Colonic mucosa (tissue), 4 donors: ENCODE measurements at places on chromosomes 2 and 18.

GRCh38 chr2:46769809-46770208 lies 145.8 kb downstream of the MCFD2 start:
- no peaks in the 10 kb centered on the region for H3K36me3 ChIP-seq
- H3K27me3 ChIP-seq: no peaks in the 10 kb centered on the region
- H3K4me1 ChIP-seq: no peaks in the 10 kb centered on the region
- no peak overlapping the region for H3K4me3 ChIP-seq
- no peak overlapping the region for H3K27ac ChIP-seq
- DNase-seq: no peak

DNA sequence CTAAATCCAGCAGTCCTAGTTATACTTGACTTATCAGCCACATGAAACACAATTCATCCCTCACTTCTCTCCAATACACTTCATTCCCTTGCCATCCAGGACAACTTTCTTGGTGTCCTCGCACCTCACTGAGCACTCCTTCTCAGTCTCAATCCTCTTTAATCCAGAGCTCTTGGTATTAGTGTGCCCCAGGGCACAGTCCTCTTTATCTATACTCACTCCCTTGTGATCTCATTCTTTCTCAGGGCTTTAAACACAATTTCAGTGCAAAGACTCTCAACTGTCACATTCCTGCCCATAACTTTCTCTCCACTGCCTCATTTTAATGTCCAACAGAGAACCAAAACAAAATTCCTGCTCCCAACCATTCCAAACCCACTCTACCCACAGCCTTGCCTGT lies 60.8 kb upstream of the SPOPL start:
- no peaks in the 10 kb centered on the region for H3K36me3 ChIP-seq
- no peak overlapping the region for H3K27ac ChIP-seq
- H3K4me1 ChIP-seq: no peaks in the 10 kb centered on the region
- no peak for DNase-seq
- H3K27me3 ChIP-seq: no peaks in the 10 kb centered on the region

- no peak overlapping the region for H3K4me3 ChIP-seq
- no peak for DNase-seq
- no peaks in the 10 kb centered on the region for H3K27me3 ChIP-seq
- H3K4me1 ChIP-seq: no peaks in the 10 kb centered on the region
Measured at GRCh38 chr2:45412754-45413379, 198.2 kb downstream of the SRBD1 start.

DNA sequence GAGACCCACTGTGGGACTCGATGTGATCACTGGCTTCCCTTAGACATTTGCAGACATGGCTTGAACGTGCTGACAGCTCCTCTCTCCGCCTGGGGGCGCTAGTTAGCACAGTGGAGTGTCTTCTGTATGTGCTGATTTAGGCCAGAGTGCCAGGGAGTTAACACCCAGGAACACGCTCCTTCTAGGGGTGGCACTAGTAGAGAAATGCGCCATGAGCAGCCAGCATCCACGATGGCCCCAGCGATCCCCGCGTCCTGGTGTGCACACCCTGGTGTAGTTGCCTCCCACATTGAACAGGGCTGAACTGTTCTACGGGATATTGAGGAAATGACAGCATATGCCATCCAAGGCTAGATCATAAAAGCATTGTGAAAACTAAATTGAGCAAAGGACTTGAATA lies 11.4 kb upstream of the NMUR1 start:
- no peak overlapping the region for H3K4me3 ChIP-seq
- no peak for DNase-seq
- H3K4me1 ChIP-seq: no peaks in the 10 kb centered on the region
- H3K27ac ChIP-seq: no peak overlapping the region

- H3K36me3 ChIP-seq: no peaks in the 10 kb centered on the region
- H3K27ac ChIP-seq: peak overlapping the region; percentile 82
- no peak for DNase-seq
- no peaks in the 10 kb centered on the region for H3K4me1 ChIP-seq
Measured at GRCh38 chr2:82120654-82121053, 1816.1 kb upstream of the LRRTM1 start.

- DNase-seq: no peak
- H3K27me3 ChIP-seq: no peaks in the 10 kb centered on the region
- no peaks in the 10 kb centered on the region for H3K36me3 ChIP-seq
- no peak overlapping the region for H3K4me3 ChIP-seq
- no peaks in the 10 kb centered on the region for H3K4me1 ChIP-seq
Measured at GRCh38 chr18:52069201-52069600, 270.8 kb upstream of the DCC start.

GRCh38 chr2:169540146-169540545 lies 30.6 kb downstream of the KLHL41 start:
- H3K4me3 ChIP-seq: no peak overlapping the region
- DNase-seq: no peak
- no peak overlapping the region for H3K27ac ChIP-seq
- H3K4me1 ChIP-seq: no peaks in the 10 kb centered on the region
- H3K36me3 ChIP-seq: no peaks in the 10 kb centered on the region

GRCh38 chr2:236061899-236062298 lies 106.3 kb downstream of the GBX2 start:
- H3K4me3 ChIP-seq: no peak overlapping the region
- no peaks in the 10 kb centered on the region for H3K36me3 ChIP-seq
- H3K4me1 ChIP-seq: no peaks in the 10 kb centered on the region
- no peak overlapping the region for H3K27ac ChIP-seq
